ENCODE measurements at places on chromosomes 5 and 9. TPM values are rescaled to one million over a fixed set of nuclear protein-coding genes. Genes with fewer than 3 reads are reported as not detected.

GRCh38 chr5:127046343-127047072 lies 16.1 kb upstream of the MARCHF3 start:
- H3K27me3 ChIP-seq, result no peaks in the 10 kb centered on the region
- no peak overlapping the region for H3K4me3 ChIP-seq
- no peaks in the 10 kb centered on the region for H3K36me3 ChIP-seq
- DNase-seq, result no peak

DNA sequence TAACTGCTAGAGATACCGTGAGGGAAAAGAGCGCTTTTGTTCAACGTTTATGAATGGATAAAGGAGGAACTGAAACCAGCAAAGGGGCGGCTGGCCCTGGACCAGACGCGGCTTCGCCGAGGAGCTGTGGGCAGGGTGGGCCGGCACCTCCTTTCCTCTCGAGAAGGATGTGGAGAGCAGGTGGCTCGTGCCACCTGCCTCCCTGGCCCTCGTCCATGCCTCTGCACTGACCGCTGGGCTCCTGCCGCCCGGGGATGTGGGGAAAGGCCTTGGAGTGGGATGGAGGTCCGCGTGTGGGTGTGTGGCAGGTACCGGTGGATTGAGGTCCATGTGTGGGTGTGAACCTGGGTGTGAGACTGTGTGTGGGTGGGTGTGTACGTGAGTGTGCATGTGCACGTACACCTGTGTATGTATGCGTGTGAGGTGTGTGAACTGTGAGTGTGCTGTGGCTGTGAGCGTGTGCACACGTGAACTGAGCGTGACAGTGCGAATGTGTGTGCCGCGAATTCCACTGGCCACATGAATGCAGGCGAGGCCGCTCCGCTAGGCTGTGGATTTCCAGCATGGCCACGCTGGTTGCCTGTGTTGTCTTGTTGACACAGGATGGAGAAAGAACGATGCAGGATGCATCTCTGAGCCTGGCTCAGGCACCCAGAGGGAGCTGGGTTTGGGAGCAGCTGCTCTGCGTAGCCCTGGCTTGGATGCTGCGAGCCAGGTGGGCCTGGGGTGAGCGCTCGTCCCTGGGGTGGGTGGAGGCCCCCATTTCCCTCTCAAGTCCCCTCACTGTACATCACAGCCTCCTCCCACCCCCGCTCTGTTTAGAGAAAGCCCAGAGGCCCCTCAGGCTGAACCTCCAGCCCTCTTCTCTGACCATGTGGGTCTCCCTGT lies 4.4 kb upstream of the CEP72 start:
- H3K4me3 ChIP-seq, result no peak overlapping the region
- H3K27me3 ChIP-seq, result peaks cover 30% of the 10 kb centered on the region
- peaks cover 2% of the 10 kb centered on the region for H3K36me3 ChIP-seq
- H3K27ac ChIP-seq, result no peak overlapping the region

DNA sequence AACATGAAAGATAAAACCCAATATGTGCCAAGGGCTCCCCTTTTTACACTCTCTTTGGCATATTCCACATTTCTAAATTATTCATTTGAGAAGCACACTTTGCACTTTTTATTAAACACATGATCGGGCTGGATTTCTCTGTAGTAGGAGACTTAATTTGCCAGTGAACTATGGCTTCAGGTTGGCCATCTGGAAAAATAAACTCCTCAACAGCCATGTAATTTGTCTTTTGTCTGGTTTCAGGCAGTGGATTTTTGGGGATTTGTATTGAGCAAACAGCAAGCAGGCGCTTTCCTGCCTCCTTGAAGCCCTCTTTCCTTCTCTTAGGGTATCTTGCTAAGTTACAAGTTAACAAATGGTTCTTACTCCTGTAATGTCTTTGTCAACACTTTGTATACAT lies 73.0 kb upstream of the DMRTA1 start:
- no peaks in the 10 kb centered on the region for H3K36me3 ChIP-seq
- no peak overlapping the region for H3K4me3 ChIP-seq
- no peaks in the 10 kb centered on the region for H3K4me1 ChIP-seq
- H3K27me3 ChIP-seq, result peaks cover 3% of the 10 kb centered on the region

GRCh38 chr9:34381323-34381722 lies 4.6 kb upstream of the MYORG start:
- no peak overlapping the region for H3K27ac ChIP-seq
- DNase-seq, result no peak
- H3K4me1 ChIP-seq, result peaks cover 10% of the 10 kb centered on the region
- peak overlapping the region; percentile 89 for H3K4me3 ChIP-seq

GRCh38 chr5:43232943-43233833 lies 41.2 kb downstream of the NIM1K start:
- DNase-seq, result no peak
- no peaks in the 10 kb centered on the region for H3K36me3 ChIP-seq
- H3K4me1 ChIP-seq, result no peaks in the 10 kb centered on the region
- no peak overlapping the region for H3K4me3 ChIP-seq
- no peak overlapping the region for H3K27ac ChIP-seq

DNA sequence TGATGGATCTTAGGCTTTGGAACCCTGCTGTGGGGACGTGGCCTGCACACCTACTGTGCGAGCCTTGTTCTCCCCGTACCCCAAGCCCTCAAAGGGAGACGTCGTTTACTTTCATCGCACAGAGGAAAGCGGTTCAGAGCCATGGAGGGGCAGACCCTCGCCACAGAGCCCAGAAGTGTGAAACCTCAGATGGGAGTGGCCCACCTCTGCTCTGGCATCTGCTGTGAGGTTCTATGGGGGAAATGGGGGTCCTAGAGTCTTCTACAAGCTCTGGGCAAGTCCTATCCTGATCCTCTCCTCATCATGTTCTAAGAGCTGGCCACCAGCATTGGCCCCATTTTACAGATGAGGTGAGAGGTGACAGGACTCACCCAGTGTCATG lies 3.7 kb upstream of the RNF44 start:
- no peaks in the 10 kb centered on the region for H3K36me3 ChIP-seq
- no peak overlapping the region for H3K27ac ChIP-seq
- no peak for DNase-seq
- H3K4me3 ChIP-seq, result no peak overlapping the region
- H3K27me3 ChIP-seq, result peaks cover 8% of the 10 kb centered on the region
- H3K4me1 ChIP-seq, result peaks cover 23% of the 10 kb centered on the region

GRCh38 chr9:113572076-113572861 lies 108.7 kb downstream of the RGS3 start:
- H3K36me3 ChIP-seq, result no peaks in the 10 kb centered on the region
- no peak overlapping the region for H3K27ac ChIP-seq
- no peak for DNase-seq
- no peak overlapping the region for H3K4me3 ChIP-seq

- H3K4me3 ChIP-seq, result no peak overlapping the region
- DNase-seq, result no peak
- no peaks in the 10 kb centered on the region for H3K4me1 ChIP-seq
- H3K27me3 ChIP-seq, result no peaks in the 10 kb centered on the region
Observed at GRCh38 chr5:4531756-4532704, 608.1 kb upstream of the ADAMTS16 start.

GRCh38 chr9:2859776-2860379 lies 16.0 kb upstream of the PUM3 start:
- H3K4me3 ChIP-seq, result no peak overlapping the region
- no peak overlapping the region for H3K27ac ChIP-seq
- H3K4me1 ChIP-seq, result peaks cover 11% of the 10 kb centered on the region
- DNase-seq, result peak; percentile 48
- H3K36me3 ChIP-seq, result no peaks in the 10 kb centered on the region

Gene PRDM9
- total RNA-seq, result not detected

Gene FOXD4L3
- not detected for total RNA-seq

Gene PCDHB5
- 0.32 TPM for total RNA-seq

Gene ERGIC1
- 276 TPM for total RNA-seq

Gene BTNL3
- total RNA-seq, result not detected

Data from HFFc6 (cell line).